NCI-H1092 (cell line): ENCODE measurements at places on chromosomes 12 and 14.
A peak's percentile ranks its signal among the peaks of the same experiment; 100 is the strongest.

DNA sequence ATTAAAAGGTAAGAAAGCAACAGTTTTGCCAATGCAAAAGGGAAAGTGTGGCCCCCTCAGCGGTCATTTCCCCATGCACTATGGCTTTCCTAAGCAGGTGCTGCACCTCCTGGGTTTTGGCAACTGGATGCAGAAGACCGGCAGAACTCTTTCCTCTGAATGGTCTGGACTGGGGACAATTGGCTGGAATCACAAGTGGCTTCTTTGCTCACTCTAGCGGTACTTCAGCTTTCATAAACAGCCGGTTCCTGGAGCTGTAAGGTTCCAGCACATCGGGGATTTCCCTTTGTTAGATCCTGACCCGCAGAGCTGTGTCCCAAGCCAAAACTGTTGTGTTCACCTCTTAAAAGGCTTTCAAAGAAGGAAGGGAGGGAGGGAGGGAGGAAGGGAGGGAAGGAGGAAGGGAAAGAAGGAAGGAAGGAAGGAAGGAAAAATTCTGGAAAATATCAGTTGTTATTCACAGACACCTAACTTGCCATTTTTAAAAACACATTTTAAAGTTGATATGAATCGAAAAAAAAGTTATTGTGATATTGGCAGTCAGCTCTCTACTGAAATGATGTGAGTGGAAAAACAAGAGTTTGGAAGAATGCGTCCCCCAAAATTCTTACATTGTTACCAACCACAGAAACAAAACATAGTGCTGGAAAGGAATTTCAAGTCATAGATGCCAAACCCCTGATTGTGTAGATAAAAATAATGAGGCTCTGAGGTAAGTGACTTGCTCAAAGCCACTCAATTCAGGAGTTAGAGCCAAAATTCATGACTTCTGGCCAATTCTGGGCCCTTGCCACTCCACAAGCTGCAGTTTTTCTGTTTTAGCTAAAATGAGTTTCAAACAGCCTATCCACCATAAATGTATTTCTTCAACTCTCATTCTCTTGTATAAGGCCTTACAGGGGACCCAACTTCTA is 220.6 kb upstream of the HMGA2 start:
- DNase-seq = no peak

GRCh38 chr12:98814254-98814653 is 169.2 kb downstream of the APAF1 start:
- peak; percentile 23 for DNase-seq

DNA sequence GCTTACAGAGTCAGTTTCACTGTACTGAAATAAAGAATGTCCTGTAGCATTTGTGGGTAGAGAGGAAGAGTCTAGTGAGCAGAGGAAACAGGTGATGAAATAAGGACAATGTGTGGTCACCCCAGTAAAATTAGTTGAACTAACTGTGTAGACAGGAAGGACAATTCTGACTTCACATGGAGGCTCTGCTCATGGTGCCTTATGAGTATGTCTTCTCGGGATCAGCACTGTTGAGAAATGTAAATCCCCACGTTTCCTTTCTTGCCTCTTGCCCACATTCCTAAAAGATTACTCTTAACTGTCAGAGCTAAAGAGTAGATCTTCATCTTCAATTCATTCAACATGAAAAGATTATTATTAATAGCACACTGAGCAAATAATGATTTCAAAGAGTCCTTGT is 113.2 kb upstream of the FLRT2 start:
- no peak for DNase-seq

DNA sequence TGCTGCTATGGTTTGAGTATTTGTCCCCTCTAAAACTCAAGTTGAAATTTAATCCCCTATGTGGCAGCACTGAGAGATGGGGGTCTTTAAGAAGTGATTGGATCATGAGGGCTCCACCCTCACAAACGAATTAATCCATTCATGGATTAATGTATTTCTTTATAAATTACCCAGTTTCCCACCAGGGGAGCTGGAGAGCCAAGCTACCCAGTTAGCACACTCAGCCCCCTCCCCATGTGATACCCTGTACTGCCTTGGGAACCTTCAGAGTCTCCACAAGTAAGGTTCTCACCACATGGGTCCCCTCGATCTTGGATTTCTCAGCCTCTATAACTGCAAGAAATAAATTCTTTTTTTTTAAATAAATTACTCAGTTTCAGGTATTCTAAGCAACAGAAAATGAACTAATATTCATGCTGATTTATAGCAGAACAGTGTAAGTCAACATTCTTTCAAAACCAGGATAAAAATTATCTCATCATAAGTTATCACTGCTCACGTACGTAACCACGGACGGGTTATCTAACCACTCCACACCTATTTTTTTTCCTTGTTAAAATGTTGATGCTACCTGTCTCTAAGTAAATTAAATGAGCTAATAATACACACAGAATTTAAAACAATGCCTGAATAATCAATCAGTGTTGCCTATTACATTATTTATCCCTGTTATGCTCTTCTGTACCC is 3.6 kb downstream of the NAP1L1 start:
- DNase-seq = no peak

- no peak for DNase-seq
These were observed 1.4 kb upstream of the GSC start for GRCh38 chr14:94771158-94771905.

GRCh38 chr14:99352688-99353280 is 80.8 kb upstream of the BCL11B start:
- no peak for DNase-seq

GRCh38 chr14:99274346-99275221 is 2.6 kb upstream of the BCL11B start:
- peak; percentile 90 for DNase-seq

- no peak for DNase-seq
These were observed 66.0 kb upstream of the ACTN1 start for GRCh38 chr14:69044965-69045555.
